NCI-H1105 treated with DMSO at 0.1 percent for 48 hours (cell line): ENCODE measurements at places on chromosomes 1 and 21.

DNA sequence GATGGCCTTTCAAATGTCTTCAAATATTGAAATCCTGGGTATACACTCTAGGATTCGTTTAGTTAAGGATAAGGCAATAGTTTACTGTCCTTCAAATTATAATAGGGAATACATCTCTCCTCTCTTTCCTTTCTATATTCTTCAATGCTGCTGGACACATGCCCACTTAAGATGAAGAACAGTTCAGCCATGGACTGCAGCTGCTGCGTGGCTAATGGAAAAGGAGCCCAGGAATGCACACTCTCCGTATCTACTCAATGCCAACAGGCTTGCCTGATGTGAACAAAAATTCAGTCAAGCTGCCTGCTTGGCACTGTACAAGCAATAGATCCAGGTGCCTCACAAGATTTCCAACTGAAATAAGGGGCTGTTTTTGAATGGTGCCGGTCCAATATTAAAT, 321.2 kb upstream of the LYPLAL1 start:
- no peak for DNase-seq

GRCh38 chr1:226001963-226002666, 3.0 kb upstream of the SDE2 start:
- peak; percentile 13 for DNase-seq

DNA sequence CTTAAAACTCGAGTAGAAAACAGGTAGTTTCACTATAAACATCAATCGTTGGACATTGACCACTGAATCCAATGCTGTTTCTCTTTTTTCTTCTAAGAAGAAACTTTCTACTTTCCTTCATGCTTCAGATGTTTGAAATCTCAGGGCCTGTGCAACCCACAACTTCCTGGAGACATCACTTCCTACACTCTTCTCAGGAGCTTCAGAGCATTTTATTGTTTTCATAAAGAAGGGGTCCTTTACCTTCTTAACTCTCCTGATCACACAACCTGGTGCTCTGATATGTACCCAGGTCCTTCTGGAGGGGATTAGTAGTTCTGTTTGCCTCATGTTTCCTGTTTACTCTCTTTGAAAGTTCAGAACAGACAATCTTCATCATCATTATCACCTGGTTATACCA, 113.0 kb upstream of the VAV3 start:
- DNase-seq, result no peak

DNA sequence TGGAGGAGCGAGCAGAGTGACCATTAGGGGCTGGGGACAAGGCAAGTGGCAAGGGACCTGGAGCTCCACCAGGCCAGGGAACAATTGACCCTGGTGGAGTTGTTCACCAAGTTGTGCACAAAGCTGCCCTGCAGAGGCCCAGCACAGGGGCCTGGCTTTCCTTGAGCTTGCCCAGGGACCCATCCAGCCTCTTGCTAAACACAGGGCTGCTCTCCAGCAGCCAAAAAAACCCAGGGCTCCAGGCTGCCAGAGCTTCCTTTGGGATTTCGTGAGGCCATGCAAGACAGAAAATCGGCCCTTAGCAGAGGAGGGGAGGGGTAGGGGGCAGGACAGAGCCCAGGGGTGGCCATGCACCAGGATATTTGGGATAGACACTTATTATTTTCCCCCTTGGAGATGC, 32.6 kb downstream of the LRP8 start:
- no peak for DNase-seq

GRCh38 chr1:93641527-93641926, 40.1 kb downstream of the BCAR3 start:
- no peak for DNase-seq

GRCh38 chr21:42640486-42640885, 12.9 kb upstream of the PDE9A start:
- no peak for DNase-seq

- DNase-seq, result no peak
Observed at GRCh38 chr1:201885531-201886075, 3.1 kb upstream of the SHISA4 start.

DNA sequence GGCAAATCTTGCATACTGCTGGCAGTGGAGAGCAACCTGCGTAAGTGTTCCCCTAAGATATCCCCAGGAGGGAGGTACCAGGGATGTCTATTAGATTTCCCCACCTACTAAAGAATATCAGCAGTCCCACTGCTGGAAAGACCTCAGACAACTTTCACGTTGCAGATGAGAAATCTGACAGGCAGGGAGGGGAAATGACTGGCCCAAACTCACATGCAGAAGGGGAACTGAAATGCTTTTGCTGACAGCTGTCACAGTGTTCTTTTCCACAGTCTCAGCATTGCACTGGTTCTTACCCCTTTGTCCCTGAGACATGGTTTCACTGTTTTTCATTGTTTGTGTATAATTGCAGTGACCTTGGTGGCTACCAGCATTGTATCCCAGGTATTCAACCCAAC, 84.8 kb upstream of the ATP1A1 start:
- DNase-seq, result no peak

- DNase-seq, result no peak
Observed at GRCh38 chr1:108345776-108346531, 102.1 kb upstream of the NBPF4 start.

GRCh38 chr1:234893725-234894630, 234.7 kb downstream of the TOMM20 start:
- peak; percentile 57 for DNase-seq

DNA sequence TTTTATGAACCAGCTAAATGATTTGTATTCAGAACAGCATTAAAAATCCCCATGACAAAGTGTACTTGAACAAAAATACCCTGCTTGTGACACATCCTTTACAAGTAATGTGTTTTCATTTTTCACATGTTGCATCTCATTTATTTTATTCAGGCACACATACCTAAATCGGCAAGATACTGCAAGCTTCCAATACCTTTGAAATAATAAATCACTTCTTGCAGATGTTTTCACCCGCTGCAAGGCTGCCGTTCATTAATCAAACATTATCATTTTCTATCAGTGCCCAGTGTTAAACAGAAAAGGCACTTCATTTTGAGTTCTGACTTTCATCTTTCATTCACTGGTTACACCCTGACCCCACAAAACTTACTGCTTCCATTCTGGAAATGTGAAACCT, 269.6 kb downstream of the DPYD start:
- no peak for DNase-seq

DNA sequence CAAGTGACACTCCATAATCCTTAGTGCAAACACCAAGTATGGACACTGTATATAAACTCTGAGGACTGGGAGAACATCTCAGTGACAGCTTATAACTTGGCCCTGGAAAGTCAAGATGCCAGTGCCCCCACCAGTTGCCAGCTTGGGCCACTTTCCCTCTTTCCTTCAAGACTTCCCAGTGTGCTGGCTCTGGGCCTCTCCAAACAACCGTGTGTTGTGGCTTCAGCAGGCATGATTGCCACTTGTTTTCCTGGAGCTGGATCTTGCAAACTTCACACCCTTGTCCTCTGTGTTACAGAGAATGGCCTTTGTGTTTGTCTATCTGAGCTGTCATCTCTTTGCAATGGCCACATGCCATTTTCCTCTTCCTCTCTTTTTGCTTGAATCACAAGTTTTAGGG, 37.0 kb downstream of the CCDC185 start:
- DNase-seq, result no peak

GRCh38 chr1:23452011-23452411, 27.5 kb upstream of the TCEA3 start:
- peak; percentile 68 for DNase-seq

DNA sequence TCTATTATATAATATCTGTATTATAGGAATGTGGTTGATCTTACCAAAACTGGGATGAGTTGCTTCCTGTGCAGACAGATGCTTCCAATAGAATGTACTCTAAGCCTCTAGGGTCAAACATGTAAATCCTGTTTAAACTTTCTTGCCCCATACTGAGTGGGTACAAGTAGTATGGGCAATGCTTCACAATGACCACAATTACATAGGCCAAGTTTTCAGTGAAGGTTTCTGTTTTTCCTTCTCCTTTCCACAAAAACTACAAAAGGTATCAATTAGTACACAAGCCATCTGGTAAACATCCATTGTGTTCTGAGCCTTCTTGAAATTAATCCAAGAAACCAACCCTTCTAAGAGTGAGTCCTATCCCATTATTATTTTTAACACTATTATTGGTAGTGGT, 16.8 kb downstream of the OTUD7B start:
- DNase-seq, result no peak

GRCh38 chr1:8317647-8318381, at the start of gene SLC45A1:
Gene SLC45A1 (plus strand): TSS chr1:8318114. CDS start chr1:8324330, 6,216 bp downstream.
- DNase-seq, result peak; percentile 67

DNA sequence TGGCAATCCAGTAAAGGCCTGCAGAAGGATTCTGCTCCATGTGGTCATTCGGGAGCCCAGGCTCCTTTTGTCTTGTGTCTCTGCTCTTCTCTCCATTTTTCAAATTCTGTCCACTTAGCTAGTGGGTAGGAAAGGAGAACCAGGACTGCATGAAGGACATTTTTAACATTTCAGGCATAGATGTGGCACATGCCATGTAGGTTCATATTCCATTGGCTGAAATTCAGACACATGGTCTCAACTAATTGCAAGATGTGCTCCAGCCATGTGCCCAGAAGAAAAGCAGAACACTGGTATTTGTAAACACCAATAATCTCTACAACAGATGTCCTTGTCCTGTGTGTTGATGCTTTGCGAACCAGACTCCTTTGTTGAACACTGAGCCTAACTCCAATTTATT, 85.2 kb upstream of the WLS start:
- DNase-seq, result no peak

GRCh38 chr1:89298461-89298860, 25.8 kb upstream of the GBP5 start:
- no peak for DNase-seq

DNA sequence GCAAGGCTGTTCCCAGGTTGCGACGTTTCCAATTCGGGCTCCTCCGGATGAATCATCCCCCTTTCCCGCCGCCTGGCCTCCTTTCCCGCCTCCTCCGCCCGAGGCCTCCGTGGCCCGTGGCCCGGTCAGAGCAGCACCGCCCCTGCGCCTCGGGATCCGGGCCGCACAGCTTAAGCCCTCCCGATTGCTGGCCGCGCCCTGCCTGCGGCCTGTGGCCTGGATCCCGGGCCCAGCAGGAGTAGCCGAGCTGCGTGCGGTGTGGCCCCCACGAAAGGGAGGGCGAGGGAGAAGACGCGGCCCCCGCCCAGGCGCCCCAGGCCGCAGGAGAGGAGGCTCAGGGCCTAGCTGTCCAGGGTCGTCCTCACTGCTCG, 1.0 kb downstream of the TMEM200B start:
- DNase-seq, result no peak

GRCh38 chr21:24148461-24148860, 1458.8 kb downstream of the MRPL39 start:
- no peak for DNase-seq

- peak; percentile 44 for DNase-seq
Observed at GRCh38 chr1:182764029-182764727, 25.4 kb upstream of the NPL start.

DNA sequence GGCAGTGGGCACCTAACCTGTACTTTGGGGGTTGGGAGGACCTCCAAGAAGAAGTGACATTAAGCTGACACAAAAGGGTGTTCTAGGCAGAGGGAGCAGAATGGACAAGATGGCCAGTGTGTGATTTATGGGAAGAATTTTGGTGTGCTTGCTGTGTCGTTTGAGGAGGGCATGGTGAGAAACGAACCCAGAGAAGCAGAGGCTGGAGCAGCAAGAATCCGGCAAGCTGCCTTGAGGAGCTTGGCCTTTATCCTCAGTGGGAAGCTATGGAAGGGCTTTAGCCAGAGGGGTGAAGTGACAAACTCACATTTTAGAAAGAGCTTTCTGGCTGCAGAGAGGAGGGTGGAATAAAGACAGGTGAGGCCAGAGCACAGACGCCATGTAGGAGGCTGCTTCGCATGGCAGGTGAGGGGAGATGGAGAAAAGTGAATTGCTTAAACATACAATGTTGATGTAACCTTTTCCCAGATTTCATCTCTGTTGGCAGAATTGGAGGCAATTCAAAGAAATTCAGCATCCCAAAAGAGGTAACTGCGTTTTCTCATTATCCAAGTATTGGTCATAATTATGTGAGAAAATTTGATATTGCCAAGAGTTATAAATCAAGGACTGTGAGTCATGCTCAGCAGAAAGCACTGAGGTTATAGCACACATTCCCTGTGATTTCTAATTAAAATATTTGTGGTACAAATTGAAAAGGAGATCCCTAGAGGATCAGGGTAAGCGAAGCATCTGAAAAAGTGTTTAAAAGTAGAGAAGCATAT, 26.5 kb downstream of the TRIM45 start:
- no peak for DNase-seq

DNA sequence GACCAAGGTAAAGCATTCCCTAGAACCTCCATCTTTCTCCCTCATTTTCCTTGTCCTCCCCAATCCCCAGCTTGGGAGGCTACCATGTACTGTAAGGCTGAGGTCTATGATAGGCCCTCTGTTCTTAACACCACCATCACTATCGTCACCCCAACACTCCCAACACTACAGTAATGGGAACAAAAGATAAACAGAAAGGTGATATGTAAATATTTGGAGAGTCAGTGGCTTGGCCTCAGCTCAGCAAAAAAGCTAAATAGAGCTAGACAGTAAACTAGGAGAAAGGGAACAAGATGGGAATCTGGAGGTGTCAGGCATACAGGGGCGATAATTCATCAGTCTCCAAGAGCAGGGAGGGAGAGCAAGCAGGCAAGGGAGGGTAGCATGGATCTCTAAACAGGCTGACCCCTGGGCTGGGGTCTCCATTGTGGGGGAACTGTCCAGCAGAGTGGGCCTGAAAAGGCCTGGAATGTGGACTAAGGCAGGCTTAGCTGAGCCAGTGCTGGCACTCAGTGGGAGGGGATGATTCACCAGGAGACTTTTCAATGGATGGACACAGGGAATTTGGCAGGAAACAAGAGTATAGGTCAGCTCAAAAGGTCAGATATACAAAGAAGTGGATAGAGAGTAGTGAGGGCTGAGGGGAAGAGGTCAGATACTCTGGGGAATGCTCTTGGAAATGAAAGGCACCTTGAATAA, 6.7 kb downstream of the WNT2B start:
- no peak for DNase-seq

GRCh38 chr1:212613440-212614335, 5.1 kb downstream of the ATF3 start:
- DNase-seq, result no peak

DNA sequence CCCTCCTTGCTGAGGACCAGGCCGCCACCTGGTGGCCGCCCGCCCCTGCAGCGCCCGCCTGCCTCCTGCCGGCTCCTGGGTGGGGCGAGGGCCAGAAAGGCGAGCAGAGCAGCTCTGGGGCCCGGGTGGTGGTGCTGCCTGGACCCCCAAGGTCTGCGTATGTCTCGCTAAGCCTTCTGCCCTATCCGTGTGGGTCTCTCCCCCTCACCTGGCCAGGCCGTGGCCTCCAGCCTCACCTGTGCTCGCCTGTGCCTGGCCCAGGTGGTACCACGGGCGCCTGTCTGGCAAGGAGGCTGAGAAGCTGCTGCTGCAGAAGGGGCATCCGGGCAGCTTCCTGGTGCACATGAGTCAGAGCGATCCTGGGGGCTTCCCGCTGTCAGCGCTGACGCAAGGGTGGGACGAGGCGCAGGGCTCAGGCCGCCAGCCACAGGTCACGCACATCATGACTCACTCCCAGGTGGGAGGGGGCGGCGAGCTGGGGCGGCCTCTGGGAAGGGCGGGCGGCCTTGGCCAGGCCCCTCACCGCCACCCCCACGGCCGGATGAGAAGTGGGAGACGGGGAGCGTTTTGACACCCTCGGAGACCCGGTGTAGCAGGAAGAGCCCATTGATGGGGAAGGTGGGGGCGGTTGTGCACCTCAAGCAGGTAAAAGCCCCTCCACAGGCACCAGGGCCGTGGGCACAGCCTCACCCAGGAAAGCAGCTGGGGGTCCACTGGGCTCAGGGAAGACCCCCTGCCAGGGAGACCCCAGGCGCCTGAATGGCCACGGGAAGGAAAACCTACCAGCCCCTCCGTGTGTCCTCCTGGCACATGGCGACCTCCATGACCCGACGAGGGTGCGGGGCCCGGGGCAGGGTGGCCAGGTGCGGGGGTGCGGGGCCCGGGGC, 9.9 kb downstream of the RNF223 start:
- DNase-seq, result peak; percentile 18
